ENCODE measurements at places on chromosomes 12 and 14.
A peak's percentile ranks its signal among the peaks of the same experiment; 100 is the strongest.

DNA sequence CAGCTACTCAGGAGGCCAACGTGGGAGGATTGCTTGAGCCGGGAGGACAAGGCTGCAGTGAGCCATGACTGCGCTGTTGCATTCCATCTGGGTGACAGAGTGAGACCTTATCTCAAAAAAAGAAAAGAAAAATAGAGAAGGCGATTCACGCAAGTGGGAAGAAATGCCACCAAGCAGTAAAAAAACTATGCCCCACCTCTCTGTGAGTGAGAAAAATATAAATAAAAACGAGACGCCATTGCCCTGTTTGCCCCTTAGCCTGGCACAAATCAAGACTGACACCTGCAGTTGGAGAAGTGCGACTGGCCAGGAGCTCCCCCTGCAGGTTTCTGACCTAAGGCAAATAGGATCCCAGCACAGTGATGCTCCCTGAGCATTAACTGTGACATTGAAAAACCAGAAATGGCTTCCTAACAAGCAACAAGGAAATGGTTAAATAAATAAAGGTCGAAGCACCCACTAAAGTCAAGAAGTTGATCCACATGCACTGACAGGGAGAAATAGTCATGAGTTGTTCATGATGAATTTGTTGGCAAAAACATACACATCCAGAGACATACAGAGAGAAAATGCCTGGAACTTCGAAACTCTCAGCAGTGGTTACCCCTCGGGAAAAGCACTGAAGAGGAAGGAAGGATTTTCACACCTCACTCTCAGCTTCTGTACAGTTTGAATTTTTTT lies 21.1 kb downstream of the GSC start:
- peaks cover 6% of the 10 kb centered on the region for H3K27me3 ChIP-seq
- H3K4me1 ChIP-seq, result no peaks in the 10 kb centered on the region
- no peak overlapping the region for H3K4me3 ChIP-seq

DNA sequence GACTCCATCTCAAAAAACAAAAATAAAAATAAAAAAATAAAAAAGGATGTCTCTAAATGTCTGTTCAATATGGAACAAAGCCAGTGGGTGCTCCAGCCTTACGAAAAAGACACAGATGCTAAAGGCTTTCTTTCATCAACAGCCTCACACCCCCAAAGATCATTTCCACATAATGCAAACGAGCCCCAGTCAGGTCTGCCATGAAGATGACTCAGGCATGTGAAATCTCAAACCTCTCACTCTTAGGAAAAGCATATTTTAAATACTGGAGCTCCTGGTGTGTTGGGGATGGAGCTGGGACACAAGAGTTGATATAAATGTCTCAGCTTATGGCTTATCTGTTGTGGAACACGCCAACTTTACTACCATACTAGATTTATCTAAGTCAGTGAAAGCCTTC lies 49.9 kb upstream of the PLXNC1 start:
- DNase-seq, result peak; percentile 88
- H3K27ac ChIP-seq, result peak overlapping the region; percentile 58
- no peaks in the 10 kb centered on the region for H3K36me3 ChIP-seq
- no peaks in the 10 kb centered on the region for H3K27me3 ChIP-seq
- H3K4me1 ChIP-seq, result peaks cover 34% of the 10 kb centered on the region

DNA sequence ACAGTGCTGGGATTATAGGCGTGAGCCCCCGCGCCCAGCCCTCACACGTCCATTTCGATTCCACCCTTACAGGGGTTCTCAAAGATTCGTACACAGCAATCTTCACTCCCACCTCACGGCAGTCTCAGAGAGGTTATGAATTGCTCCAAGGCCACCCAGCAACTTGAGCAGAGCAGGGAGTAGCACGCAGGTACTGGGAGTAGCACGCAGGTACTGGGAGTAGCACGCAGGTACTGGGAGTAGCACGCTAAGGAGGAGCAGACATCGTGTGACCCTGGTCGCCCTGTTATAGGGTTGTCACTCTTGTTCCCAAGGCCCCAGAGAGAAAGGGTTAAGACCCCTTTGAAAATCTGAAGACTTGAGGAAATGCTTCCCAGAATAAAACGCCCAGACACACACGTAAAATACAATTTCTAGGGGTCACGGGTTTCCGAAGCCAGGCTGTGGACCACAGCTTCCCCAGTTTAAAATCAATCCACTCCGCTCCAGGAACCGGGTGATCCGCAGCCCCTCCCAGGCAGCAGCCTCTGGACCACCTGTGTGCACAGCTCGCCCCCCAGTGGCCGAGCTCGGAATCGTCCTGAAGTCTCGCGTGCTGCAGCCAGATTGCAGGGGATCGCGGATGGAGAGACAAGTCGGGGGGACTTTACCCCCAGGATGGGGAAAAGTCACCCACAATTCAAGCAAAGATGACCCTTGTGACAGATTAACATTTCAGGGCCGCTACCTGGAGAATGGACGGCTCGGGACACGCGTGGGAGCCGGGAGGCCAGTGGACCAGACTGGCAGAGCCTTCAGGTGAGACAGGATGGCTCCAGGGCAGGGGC lies 92.0 kb downstream of the SCARB1 start:
- no peaks in the 10 kb centered on the region for H3K36me3 ChIP-seq
- peak; percentile 18 for DNase-seq
- H3K4me1 ChIP-seq, result peaks cover 37% of the 10 kb centered on the region
- no peak overlapping the region for H3K4me3 ChIP-seq
- no peak overlapping the region for H3K27ac ChIP-seq

- H3K27ac ChIP-seq, result peak overlapping the region; percentile 78
- peaks cover 35% of the 10 kb centered on the region for H3K4me1 ChIP-seq
- no peaks in the 10 kb centered on the region for H3K27me3 ChIP-seq
- peak overlapping the region; percentile 38 for H3K4me3 ChIP-seq
- H3K36me3 ChIP-seq, result peaks cover 32% of the 10 kb centered on the region
- DNase-seq, result peak; percentile 93
Measured at GRCh38 chr12:10716704-10717315, 6.3 kb downstream of the YBX3 start.

DNA sequence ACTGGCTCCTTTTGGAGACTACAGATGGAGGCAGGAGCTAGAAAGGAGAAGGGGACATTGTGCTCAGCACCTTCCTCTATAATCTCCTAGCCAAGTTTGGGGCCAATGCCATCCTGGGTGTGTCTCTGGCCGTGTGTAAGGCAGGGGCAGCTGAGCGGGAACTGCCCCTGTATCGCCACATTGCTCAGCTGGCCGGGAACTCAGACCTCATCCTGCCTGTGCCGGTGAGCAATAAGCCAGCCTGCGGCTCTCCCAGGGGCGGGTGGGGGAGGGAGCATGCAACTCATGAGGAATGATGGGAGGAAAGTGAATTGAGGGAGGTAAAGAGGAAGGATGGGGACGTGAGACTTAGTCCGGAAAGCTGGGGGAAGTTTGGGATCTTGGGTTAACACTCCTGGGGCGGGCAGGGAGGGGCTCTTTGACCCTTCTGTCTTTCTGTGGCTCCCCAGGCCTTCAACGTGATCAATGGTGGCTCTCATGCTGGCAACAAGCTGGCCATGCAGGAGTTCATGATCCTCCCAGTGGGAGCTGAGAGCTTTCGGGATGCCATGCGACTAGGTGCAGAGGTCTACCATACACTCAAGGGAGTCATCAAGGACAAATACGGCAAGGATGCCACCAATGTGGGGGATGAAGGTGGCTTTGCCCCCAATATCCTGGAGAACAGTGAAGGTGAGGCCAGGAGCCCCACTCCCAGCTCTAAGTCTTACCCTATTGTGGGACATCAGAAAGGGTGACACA lies 3.3 kb downstream of the ENO2 start:
- peaks cover 2% of the 10 kb centered on the region for H3K36me3 ChIP-seq
- H3K27me3 ChIP-seq, result no peaks in the 10 kb centered on the region
- peaks cover 25% of the 10 kb centered on the region for H3K4me1 ChIP-seq
- no peak overlapping the region for H3K4me3 ChIP-seq
- DNase-seq, result peak; percentile 57

DNA sequence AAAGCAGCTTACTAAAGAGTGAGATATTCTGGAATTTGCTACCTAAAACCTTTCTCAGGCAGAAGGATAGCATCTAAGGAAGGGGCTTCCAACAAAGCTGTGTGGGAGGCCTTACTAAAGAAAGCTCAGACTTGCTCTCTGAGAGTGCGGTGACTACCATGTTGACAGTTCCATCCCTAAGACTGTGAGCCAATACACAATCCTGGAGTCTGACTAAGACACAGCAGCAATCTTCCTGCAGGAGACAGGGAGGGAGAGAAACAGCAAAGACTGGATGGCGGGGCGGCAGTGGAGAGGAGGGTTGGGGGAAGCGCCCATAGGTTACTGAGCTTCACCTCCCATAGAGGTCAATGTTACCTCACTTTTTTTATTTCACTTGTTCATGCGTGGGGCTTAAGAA lies 70.9 kb downstream of the KITLG start:
- H3K4me3 ChIP-seq, result no peak overlapping the region
- no peaks in the 10 kb centered on the region for H3K4me1 ChIP-seq
- DNase-seq, result no peak
- peaks cover 9% of the 10 kb centered on the region for H3K36me3 ChIP-seq
- no peaks in the 10 kb centered on the region for H3K27me3 ChIP-seq

All from astrocyte (in vitro differentiated cells and primary cell).